ENCODE measurements at places on chromosomes 2 and 18.

GRCh38 chr18:24138409-24138788 lies 463 bp upstream of the CABYR start:
- DNase-seq, result no peak

DNA sequence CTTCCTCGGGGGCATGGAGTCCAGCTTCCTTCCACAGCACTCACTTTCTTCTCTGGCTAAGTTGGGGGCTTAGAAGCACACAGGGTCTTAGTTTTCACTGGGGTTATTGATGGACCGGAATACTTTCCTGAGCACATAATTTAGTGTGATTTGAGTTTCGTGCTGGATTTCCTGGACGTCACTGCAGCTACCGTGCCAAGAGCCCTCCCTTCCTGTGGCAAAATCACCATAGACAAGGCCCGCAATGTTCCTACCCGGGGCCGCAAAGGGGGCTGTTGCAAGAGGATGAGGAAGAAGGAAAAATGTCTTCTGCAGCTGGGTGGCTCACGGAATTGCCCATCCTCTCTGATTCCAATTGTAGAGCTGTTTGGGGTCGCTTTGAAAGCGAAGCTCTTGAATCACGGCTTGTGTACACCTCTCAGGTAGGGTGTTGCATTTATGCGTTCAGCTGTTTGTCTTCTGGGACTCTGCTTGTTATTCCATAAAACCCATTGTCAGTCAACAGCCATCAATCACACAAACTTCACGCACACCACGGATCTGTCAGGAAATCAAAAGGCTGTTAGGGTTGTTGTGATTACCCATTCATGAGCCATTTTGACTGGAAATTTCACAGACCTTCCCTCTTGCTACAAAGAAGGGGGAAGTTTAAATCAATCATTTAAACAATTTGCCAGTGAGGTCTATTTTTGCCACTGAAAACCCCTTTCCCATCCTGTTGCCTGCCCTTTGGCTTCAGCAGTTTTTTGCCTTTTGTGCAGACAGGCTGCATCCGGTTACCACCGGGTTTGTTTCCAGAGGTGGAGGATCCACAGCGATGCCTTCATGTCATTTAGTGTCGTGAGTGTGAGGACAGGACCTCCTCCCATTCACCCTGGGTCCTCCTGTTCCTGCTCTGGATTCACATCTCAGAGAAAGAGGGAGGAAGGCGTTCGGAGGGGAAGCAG lies 36.0 kb downstream of the SMIM21 start:
- DNase-seq, result no peak

- DNase-seq, result no peak
Observed at GRCh38 chr2:45950606-45951005, 299.1 kb downstream of the PRKCE start.

- no peak for DNase-seq
Observed at GRCh38 chr2:24182507-24182906, 7.7 kb downstream of the FAM228A start.

- DNase-seq, result no peak
Observed at GRCh38 chr18:12571630-12572029, 86.3 kb downstream of the SPIRE1 start.

GRCh38 chr2:219569635-219570034 lies 1.7 kb downstream of the OBSL1 start:
- no peak for DNase-seq

DNA sequence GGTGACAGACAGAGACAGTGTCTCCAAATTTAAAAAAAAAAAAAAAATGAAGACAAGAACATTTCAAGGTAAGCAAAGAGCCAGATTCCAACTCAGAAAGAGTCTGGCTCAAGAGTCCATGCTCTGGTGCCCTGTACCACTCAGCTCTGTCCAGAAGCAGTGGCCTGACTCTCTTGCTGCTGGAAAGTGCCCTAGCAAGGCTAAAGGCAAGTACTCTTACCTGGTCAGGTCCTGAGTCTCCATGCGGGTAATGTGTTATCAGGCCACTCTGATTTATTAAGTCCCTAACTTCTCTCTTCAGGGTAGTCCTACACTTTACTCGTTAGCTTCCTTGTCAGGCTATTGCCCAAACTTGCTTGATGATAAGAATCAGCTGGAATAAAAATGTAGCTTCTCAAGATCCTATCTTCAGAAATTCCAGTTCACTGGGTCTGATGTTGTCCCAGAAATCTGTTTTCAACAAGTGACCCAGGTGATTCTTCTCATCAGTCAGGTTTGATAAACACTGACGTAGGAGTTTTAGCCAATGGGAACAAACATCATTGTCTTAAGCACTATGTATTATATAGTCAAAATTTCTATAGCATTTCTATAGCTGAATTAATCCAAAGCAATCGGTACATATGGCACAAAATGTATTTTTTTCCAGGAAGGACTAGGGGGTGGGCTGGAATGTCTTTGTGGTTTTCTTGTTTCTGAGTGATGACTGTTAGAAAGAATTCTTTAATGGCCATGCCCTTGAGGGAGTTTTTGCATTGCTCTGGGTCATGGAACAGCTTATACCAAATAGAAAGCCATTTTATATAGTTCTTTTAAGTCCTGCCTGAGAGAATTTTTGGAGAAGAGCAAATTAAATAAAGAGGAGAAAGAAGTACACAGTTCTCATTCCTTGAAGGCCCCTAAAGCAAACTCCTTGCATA lies 139.9 kb upstream of the DNMT3A start:
- no peak for DNase-seq

- no peak for DNase-seq
Observed at GRCh38 chr2:168692132-168692744, 110.2 kb upstream of the NOSTRIN start.

DNA sequence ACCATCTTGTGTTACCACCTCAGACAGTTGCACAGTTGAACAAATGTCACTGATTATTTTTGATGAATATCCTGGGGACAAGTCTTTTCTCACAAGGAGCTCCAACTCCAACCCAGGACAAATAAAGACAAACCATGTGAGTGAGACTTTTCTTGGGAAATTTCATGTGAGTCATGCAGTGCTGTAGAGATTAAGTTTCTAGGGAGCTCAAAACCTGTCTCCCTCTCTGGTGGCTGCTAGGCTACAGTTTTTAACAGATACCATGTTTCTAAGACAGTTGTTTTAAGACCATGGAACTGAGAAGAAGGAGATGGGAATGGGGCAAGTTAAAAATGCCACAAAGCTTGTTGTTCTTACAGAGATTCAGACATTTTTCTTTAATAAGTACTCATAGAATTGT lies 255.5 kb downstream of the RIT2 start:
- DNase-seq, result no peak

- DNase-seq, result no peak
Observed at GRCh38 chr18:74069178-74070050, 78.2 kb downstream of the FBXO15 start.

GRCh38 chr18:36490897-36491296 lies 193.4 kb downstream of the FHOD3 start:
- no peak for DNase-seq

DNA sequence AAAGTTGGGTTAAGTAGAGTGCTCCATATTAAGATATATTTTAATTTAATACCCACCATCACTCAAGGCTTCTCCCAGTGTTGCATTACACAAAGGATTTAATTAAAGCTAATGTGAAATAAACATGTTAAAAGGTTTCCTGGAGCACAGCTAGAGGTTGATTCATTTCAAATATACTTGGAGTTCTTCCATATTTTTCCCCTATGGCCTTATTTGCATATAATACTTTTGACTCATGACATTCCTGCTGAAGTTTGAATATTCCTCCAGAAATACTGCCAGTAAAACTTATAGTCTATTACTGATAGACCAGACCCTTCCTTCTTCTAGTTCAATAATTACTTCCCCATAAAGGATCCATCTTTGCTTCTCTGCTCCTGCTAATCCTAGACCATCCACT lies 227.5 kb downstream of the GULP1 start:
- DNase-seq, result no peak

- DNase-seq, result no peak
Observed at GRCh38 chr18:22422909-22423548, 5.3 kb upstream of the CTAGE1 start.
